ENCODE measurements at places on chromosomes 5 and 9. TPM values are rescaled to one million over a fixed set of nuclear protein-coding genes. Genes with fewer than 3 reads are reported as not detected.

The CPLANE1 gene
- total RNA-seq, result 25.0 TPM

The ATP10B gene
- total RNA-seq, result 3.1 TPM

The AK8 gene
- not detected for total RNA-seq

The DNAI1 gene
- total RNA-seq, result not detected

The CCL28 gene
- 23.3 TPM for total RNA-seq

The APBA1 gene
- 3.6 TPM for total RNA-seq

The CCNJL gene
- total RNA-seq, result 2.4 TPM

The SLC36A2 gene
- total RNA-seq, result not detected

The SLC34A1 gene
- total RNA-seq, result not detected

The PSMD5 gene
- 23.7 TPM for total RNA-seq

The LAMC3 gene
- total RNA-seq, result 7.4 TPM

The SOWAHA gene
- total RNA-seq, result 18.0 TPM

The PCDHA1 gene
- total RNA-seq, result not detected

The CSF2 gene
- total RNA-seq, result not detected

The TRIM36 gene
- total RNA-seq, result 6.2 TPM

The IFNA2 gene
- total RNA-seq, result not detected
